ENCODE measurements at places on chromosomes 4 and X. TPM values are rescaled to one million over a fixed set of nuclear protein-coding genes. Genes with fewer than 3 reads are reported as not detected.

XKRX gene
- 5.5 TPM for polyA plus RNA-seq

DNA sequence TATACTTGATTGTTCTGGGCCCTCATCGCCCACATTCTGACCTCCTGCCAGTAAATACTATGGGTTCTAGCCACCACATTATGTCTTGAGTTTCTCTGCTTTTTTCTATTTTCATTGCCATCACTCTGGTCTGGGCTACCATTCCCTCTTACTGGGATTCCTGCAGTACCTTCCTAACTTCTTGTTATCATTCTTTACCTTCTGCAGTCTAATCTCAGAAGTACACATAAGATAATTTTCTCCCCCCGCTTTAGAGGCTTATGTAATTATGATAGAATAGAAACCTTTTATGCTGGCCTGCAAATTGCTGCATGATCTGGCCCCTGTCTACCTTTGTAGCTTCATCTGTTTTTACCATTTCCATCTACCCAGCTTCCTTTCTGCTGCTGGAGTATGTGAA lies 19.2 kb downstream of the STIM2 start:
- DNase-seq: no peak

GRCh38 chrX:40103565-40104323 lies 6.0 kb upstream of the BCOR start:
- DNase-seq: no peak

RBMXL3 gene
- polyA plus RNA-seq: not detected

- no peak for DNase-seq
Measured at GRCh38 chr4:86015412-86016350, 344.2 kb downstream of the MAPK10 start.

GRCh38 chr4:159169404-159170302 lies 66.8 kb downstream of the RAPGEF2 start:
- DNase-seq: no peak

DNA sequence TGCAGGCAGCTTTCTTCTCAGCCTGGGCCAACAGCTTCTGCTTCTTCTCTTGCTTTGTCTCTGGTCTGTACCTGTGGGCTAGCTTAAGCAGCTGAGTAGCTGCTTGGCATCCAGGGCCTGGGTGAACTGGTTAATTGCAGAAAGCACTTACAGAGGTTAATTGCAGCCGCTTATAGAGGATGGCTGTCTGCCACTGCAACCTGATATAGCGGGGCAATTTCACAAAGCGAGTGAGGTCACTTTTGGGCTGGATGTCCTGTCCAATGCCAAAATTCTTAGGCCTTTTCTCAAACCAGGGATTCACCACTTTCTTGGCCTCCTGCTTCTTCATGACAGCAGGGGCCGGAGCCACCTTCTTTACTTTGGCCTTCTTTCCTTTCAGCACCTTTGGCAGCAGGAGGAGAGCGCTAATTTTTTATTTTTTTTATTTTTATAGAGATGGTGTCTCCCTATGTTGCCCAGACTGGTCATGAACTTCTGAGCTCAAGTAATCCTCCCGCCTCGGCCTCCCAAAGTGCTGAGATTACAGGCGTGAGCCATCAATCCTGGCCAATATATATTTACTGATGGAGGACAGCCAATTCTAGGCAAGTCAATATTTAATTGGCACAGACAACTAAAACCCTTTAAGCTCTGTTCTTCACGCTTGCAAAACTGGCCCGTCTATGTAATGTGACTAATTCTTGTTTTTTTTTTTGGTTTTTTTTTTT lies 61.0 kb downstream of the ENOPH1 start:
- no peak for DNase-seq

NHS gene
- 2.8 TPM for polyA plus RNA-seq

- DNase-seq: no peak
Measured at GRCh38 chr4:136103616-136104015, 1428.7 kb downstream of the PCDH18 start.

- no peak for DNase-seq
Measured at GRCh38 chrX:124502166-124502565, 155.8 kb downstream of the SH2D1A start.

- DNase-seq: no peak
Measured at GRCh38 chrX:77060572-77060971, 386.6 kb upstream of the FGF16 start.

DNA sequence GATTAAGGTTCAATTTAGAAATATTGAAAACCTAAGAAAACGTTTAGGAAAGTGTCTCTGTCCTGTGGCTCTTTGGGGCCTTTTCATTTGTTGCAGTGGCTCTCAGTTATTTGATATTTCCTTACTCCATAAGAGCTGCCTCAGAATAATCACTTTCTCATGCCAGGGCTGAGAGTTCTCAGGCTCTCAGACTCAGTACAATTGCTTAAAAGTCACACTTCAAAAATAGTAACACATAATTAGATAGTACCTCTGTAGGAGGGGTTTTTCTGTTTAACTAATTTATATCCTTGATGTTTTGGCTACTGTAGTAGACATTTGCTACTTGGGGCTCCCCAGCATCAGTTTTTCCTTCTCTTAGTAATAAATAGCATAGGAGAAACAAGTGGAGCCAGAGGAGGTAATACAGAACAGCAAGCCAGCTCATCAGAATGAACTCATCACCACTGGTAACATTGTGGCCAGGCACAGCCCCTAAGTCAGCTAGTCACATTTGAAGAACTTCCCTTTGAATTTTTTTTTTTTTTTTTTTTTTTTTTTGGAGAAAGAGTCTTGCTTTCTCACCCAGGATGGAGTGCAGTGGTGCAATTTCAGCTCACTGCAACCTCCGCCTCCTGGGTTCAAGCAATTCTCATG lies 8.0 kb upstream of the HNRNPD start:
- DNase-seq: no peak

DGKK gene
- polyA plus RNA-seq: 0.11 TPM

GRCh38 chr4:95048296-95048695 lies 290.5 kb downstream of the BMPR1B start:
- no peak for DNase-seq

DNA sequence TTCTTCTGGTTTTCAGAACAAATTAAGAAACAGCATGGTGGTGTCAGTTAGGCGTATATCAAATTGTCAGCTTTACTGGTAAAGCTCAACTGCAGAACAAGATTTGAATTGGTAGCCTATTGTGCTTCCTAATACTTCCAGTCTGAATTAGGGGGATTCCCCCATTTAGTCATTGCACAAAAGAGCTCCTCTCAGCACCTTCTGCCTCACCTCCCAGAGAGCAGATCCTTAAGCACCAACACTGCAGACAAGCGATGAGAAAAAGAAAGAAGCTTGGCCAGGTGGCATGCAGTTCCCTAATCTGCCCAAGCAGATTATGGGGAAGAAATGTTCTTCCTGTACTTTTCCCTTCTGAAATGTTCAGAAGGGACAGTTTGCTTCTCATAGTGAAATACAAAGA lies 9.2 kb downstream of the MAP9 start:
- no peak for DNase-seq

DNA sequence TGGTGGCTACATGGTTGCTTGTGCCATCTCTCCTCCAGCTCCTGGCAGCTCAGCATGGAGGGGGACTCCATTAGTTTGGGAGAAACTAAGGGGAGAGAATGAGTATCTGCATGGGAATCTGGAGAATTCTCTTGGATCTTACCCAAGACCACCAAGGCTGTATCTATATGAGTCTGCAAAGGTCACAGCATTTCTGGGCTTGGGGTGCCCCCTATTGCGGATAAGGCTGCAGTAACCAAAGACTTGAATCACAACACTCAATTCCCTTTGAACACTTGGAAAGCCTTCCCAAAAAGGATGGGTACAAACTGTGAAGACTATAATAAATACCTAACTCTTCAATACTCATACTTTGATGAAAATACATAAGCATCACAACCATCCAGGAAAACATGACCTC lies 623.5 kb upstream of the NR3C2 start:
- no peak for DNase-seq

FDCSP gene
- 61.2 TPM for polyA plus RNA-seq

Measured in thymus (tissue), 14 donors.